Right cardiac atrium (tissue), 5 donors: ENCODE measurements at places on chromosomes 1 and 21. TPM values are rescaled to one million over a fixed set of nuclear protein-coding genes. Genes with fewer than 3 reads are reported as not detected.

- DNase-seq = no peak
These were observed 250.2 kb downstream of the RRAGC start for GRCh38 chr1:38609166-38610025.

DNA sequence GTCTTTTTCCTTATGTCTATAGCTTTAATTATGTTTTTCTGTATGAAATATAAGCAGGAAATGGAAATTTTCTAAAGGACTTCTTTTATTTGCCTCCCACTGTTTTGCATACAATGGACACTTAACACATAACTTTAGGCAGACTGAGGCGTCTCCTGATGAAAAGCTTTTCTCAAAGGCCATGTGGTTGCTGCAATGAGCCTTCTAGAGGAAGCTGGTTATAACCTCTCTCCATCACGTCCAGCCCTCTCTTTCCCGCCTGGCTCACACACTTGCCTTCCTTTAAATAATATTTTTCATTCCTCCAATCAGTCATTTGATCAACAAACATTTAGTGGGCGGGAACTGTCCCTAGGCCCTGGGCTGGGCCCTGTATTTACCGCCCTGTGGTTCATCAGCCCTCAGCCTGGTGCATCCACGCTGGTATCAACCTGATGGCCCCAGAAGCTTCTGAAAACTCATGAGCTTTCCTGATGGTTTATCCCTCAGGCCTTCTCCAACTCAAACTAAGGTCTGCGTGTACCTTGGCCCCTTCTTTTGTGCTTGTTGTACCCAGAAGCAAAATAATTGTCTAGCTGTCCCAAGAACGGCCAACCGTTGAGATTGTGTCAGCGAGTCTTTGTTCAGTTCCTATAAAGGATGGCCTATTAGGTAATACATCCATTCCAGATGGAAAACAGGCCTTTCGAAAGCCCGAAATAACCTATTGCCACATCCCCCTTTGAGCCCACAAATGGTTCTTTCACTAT, 75.3 kb upstream of the LYST start:
- no peak for DNase-seq

- peak; percentile 27 for DNase-seq
These were observed 16.5 kb downstream of the TTC34 start for GRCh38 chr1:2784854-2785630.

GRCh38 chr1:35210321-35211119, 17.6 kb upstream of the SFPQ start:
- peak; percentile 60 for DNase-seq

GRCh38 chr1:60171801-60172200, 98.2 kb upstream of the C1orf87 start:
- no peak for DNase-seq

DNA sequence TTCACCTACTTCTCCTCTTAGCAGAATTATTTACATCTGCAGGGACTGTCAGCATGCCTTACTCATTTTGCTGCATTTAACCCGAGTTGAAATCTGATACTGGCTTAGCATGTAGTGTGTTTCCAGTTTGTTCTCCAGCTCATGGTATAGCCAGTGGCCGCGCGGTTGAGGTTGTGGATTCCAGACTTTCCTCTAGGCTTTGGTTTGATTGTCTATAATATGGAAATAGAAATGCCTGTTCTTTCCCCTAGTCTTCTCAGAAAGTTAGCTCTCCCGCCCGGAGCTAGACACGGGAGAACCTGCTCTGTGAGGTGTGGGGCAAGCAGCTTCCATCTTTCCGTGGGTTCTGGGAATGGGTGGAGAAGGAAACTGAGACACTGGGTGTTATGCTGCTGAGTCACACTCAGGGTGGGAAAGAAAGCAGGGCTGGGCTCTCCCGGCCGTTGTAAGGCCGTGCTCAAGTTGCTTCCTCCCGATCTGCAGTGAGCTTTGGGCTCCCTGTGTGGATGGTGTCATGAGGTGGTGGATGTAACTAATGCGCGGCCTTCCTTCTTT, 206.8 kb upstream of the TMEM51 start:
- peak; percentile 26 for DNase-seq

- DNase-seq = no peak
These were observed 51.7 kb downstream of the RASAL2 start for GRCh38 chr1:178145605-178146004.

DNA sequence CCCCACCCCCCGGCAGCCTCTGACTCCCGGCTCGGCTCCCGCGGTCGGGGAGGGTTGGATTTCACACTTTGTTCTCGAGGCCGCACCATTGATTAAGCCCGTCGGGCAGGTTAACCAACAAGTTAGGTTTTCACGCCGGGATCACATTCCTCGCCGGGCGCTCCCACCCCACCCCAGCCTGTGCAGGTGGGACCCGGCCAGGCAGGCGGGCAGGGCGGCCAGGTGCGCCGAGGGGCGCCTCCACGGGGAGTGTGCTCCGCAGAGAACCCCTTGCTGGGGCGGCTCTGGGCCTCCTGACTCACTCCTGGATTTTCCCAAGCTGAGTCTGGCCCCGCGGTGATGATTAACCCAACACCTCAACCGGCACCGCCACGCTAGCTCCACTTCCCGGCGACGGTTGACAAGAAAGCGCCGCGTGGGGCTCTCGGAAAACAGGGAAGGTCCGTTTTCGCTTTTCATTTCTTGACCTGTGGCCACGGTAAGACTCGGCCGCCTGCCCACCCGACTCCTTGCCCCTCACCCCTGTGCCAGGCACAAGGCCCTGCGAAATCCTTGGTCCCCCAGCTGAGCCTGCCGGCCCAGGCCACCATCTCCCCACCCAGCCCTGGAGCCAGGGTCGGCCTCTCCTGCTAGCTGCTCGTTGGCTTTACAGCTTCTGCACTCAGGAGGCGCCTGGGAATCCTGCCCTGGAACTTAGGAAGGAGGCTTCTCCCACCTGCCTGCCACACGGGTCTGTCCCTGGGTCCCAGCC, 8.8 kb upstream of the TTLL10 start:
- peak; percentile 21 for DNase-seq

GRCh38 chr1:67189953-67190352, 23.7 kb downstream of the IL23R start:
- DNase-seq = no peak

DNA sequence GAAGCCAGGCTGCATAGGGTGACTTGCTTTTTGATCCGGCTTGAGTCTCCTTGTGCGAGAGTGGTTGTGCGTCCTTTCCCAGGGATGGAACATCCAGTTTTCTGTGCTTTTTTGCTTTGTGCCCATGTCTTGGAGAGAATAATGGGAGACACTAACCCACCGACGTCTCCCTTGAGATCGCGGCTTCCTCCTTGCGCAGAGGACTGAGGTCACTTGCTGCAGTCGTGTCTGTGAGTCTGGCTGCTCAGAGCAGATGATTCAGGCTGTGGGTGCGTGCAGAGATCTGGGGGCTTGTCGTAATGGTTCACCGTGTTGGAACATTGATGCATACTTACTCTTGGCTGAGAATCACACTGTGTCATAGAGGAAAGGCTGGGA, 164.5 kb upstream of the CACNA1E start:
- no peak for DNase-seq

DNA sequence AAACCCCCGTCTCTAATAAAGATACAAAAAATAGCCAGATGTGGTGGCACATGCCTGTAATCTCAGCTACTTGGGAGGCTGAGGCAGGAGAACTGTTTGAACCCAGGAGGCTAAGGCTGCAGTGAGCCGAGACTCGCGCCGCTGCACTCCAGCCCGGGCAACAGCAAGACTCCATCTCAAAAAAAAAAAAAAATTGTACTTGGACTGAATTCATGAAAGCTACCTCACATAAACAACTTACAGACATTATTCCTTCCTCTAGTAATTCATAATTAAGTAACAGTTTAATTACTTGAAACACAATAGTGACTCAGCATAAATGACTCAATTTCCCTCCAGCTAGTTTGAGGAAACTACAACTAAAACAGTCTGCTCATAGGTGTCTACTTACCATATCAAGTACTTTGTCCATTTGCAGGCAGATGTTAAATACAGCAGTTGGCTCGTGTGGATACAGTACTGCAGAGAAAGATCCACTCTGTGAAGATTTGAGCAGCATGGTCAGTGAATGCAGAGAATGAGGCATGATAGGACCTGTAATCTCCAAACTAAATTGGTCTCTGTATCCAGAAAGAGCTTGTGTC, 9.4 kb downstream of the DONSON start:
- no peak for DNase-seq

DNA sequence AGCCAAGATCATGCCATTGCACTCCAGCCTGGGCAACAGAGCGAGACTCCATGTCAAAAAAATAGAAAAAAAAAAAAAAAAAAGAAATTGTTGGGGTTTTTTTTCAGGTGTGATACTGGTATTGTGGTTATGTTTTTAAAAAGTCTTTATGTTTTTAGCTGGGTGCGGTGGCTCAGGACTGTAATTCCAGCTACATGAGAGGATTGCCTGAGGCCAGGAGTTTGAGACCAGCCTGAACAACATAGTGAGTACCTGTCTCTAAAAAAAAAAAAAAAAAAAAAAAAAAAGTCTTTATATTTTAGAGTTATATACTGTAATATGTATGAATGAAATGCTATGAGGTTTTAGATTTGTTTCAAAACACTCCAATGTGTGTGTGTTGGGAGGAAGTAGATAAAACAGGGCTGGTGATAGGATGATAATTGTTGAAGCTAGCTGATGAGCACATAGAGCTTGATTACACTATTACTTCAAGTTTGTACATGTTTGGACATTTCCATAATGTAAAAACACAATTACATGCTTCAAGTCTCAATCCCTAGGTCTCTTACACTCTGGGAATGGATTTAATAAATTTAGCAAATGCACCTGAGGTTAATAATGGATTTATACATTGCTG, 30.2 kb upstream of the ATP5PO start:
- no peak for DNase-seq

DNA sequence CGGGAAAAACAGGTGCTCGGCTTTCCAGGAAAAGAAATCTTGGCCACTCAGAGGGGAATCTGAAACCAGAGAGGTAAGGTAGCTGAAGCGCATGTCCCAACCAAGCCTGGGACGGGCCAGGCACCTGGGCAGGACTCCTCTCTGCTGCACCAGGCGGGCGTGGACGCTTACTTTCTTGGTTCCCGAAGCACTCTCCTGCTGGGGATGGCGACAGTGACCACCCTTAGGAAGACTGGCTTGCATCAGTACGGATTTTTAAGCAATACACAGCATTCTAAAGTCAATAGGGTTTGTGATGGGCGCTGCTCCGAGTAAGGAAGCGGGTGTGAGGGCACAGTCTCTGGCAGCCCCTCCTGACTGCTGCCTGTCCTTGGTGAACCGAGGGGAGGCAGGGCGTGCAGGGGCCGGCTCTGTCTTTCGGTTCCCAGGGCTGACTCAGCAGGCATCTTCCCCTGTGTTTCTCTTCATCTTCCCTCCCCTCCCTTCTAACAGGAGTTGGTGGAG, 74.9 kb upstream of the ANGPTL1 start:
- peak; percentile 51 for DNase-seq

DNA sequence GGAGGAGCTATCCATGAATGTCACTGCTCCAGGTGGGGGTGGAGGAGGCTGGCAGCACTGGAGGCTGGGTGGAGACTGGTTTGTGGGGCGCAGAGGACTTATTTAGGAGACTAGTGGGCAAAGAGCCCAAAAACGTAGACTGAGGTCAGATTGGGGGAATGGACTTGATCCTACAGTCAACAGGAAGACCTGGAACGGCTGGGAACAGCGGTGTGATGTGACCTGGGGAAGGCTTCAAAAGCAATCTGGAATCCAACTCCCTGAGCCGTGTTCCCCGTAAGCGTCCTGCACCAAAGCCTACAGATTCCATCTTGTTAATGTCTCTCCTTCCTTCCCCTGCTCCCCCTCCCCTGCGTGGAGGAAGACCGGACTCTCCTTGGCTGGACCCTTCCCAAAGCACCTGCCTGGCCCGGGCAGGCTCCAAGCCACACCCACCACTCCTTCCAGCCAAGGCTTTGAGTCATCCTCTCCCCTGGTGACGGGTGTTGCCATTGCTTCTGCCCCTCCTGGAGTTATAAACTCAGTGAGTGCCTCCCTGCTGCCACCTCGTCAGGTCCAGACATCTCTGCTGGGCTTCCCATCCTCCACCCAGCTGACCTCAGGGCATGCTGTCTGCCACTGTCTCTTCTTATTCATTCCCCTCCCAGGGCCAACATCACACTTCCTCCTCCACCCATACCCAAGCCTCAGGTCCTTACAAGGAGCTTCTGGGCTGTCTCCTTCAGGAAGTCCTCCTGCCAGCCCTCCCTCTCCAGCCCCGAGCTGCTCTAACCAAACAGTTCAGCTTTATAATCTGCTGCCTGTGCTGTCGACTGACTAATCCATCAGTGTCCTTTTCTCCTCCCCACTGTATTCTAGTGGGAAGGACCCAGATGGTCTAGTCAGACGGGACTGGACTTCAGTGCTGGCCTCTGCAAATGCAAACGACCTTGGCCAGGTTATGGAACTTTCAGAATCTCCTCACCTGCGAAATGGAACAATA, 1.6 kb upstream of the CLSTN1 start:
- DNase-seq = peak; percentile 56

DNA sequence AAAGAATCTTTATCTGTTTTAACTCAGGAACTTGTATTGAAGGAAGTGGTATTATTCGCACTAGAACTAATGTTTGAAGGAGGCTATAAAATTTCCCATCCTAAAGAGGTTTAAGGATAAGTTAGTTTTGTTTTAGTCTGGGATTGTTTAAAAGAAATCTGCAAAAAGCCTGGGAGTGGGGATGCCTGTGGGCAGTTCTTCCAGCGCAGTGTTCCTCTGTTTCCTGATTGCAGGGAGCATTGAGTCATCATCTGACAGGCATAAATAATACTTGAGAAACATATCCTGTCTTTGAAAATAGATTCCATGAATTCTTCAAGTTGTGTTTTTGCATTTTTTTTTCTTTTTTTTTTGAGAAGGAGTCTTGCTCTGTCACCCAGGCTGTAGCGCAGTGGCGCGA, 350.8 kb upstream of the PTBP2 start:
- no peak for DNase-seq

- DNase-seq = no peak
These were observed 3.3 kb downstream of the ENSA start for GRCh38 chr1:150626150-150626549.

DNA sequence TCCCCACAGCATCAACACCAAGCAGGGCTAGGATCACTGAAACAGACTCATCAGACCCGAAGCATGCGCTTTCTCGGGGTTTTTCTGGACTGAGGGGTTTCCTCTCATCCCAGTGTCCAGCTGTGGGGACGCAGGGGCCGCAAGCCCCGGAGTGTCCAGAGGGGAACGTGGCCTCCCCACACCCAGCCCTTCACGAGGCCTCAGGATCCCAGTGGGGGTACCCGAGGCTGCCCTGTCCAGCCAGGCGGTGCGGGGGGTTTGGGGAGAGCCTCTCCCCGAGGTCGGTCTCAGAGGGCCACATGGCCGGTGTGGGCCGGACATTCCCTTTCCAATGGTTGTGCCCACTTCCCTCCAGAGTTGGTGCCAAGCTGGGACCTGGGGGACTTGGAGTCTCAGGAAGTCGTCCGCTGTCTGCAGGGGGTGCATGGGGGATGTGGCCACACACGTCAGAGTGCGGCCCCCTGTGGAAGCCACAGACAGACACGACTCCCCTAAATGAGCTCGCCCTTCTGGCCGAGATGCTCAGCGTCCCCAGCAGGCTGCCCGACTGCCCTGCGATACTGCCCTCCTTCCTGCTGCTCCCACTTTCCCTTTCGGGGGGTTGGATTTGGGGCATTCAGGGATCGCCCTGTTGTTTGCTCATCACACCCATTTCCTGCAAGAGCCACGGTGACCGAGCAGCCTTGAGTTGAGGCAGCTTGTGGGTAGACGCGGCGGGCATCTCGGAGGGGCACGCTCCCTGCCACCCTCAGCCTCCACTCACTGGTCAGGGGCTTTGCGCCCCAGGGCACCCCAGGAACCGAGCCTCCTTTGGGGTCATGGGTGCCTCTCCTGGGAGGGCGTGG, 4.1 kb downstream of the COL6A1 start:
- peak; percentile 20 for DNase-seq

Gene SASS6
- 1.6 TPM for total RNA-seq

Gene CLCA1
- not detected for total RNA-seq

Gene FAM229A
- 5.3 TPM for total RNA-seq

Gene HCN3
- total RNA-seq = 1.2 TPM

Gene LRRC38
- total RNA-seq = 0.23 TPM

Gene RCSD1
- 61.5 TPM for total RNA-seq

Gene F13B
- total RNA-seq = not detected

Gene SERPINC1
- total RNA-seq = 0.45 TPM
